Dermis microvascular lymphatic vessel endothelial cell (primary cell): ENCODE measurements at places on chromosomes 2 and 18.

- DNase-seq = no peak
Measured at GRCh38 chr18:48492880-48493279, 46.0 kb upstream of the CTIF start.

DNA sequence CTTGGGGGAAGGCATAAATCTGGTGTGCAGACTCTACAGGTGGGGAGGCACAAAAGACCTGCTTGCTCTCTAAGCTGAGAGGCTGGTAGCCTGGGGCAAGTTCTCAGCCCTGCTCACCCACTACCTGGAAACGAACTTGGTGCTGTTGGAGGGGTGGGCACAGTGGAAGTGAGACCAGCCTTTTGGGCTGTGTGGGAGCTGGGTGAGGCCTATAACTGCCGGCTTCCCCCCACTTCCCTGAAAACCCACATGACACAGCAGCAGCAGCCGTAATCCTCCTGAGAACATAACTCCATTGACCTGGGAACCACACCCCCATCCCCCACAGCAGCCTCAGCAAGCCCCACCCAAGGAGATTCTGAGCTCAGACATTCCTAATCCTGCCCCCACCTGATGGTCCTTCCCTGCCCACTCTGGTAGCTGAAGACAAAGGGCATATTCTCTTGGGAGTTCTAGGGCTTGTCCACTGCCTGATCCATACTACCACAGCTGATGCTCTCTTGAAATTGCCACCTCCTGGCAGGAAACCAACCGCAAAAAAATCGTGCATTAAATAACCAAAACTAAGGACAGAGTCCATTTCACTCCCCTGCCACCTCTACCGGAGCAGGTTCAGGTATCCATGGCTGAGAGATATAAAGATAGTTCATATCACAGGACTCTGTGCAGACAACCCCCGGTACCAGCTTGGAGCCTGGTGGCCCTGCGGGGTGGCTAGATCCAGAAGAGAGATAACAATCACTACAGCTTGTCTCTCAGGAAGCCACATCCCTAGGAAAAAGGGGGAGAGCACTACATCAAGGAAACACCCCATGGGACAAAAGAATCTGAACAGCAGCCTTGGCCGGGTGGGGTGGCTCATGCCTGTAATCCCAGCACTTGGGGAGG, 178.1 kb downstream of the NDUFA10 start:
- DNase-seq = no peak

GRCh38 chr2:31161637-31162036, 23.4 kb upstream of the GALNT14 start:
- DNase-seq = no peak

GRCh38 chr2:10402062-10402585, 46.0 kb downstream of the ODC1 start:
- DNase-seq = no peak
